Activated naive CD8-positive, alpha-beta T cell treated with anti-CD3 and anti-CD28 coated beads, Interleukin-2, amount 50 U/mL, for 24 hours (primary cell): ENCODE measurements at places on chromosomes 3 and 15.

DNA sequence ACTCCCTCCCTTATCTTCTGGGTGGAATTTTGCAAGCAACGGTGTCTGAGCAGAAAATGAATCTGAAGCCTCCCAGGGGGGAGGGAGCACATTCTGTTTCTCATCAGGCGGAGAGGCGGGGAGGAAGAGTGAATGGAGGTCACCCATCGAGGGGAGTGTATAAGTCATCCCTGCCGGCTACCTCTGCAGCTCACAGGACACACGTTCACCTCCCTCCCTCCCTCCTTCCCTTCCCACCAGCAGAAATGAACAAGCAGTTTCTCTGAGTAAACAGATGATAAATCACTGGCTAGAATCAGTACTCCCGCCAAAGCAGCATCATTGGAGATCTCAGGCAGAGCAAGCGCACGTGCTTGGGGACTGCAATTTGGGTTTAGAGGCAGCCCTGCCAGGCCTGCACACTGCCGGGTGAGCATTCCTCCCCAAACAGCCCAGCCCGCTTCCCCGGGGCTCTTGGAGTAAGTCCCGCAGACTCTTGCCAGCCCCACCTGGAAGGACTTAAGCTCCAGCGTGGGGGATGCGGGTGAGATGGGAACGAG, 38.3 kb downstream of the CPN2 start:
- no peak for DNase-seq

DNA sequence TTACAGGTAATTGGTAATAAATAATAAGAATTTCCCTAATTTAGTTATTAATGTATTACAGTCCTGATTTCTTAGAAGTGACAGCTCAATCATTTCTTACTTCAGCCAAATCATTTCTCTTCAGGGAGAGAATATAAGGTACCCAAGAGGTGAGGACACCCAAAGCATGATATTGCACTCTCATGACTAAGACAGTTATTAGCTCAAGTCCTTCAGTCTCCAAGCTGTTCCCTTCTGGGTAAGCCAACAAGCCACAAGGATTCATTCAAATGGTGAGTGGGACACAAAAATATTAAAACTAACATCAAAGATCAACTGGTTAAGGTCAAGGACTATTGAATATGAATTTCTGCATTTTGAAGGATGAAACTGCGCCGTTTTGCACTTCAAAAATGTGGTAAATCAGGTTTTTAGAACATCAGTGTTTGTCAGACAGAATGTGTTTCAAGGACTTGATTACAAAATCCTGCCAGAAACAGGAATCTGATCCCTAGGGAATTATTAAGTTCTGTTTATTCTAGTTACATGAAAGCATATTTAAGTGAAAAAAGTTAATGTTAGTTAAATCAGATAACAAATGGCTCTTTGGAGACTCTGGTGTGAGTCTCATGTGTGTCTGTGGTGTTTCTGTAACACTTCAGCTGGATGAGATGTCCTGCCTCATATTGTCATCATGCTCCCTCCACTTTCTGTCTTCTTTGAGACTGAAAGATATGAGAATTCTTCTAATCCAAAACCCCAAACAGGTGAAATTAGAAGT, 101.7 kb upstream of the COL8A1 start:
- no peak for DNase-seq

DNA sequence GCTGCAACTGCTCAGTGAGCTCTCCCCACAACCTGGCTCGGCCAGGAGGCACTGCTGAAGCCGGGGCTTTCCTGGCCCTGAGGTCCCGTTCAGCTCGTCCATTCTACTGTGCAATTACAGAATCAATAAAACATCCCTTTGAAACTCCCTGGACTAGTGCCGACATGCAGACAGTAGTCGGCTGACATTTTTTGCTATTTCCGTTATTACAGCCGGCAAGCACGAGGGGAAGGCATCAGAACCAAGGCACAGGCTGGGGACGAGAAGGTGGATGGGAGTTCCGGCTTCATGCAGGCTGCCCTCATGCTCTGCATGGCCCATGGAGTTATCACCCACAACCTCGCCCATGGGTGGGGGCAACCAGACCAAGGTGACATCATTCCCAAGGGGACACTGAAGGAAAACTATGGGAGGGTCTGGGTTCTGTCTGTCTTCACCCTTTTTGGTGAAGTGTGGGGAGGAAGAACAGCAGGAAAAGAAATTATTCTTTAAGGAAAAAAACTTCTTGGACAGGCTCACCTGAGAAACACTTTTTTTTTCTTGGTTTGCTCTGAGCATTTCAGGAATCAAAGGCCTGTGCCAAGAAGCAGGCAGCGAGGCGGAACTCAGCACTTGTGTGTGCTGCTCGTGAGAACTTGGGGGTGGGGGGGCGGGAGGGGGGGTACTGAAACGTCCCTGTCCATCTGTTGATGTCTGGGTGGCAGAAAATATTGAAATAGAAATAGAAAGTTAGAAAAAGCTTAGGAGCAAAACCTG, 154.5 kb downstream of the FOXP1 start:
- DNase-seq, result no peak

DNA sequence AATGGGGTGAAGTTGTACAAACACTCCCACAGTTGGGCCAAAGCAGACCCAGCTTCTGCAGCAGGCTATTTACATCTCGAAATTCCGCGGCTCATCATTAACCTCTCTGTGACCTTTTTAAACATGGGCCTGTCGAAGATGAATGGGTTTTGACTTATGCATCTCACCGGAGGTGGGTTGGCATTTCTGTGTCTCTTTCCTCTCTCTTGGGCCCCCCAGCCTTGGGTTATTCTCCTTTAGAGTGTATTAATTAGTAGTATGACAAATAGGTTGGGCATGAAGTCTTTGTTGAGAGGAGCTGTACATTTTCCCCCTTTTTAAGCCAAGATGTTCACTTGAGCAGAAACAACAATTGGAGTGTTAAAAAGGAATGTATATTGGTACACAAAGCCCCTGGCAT, 9.8 kb downstream of the SMAD6 start:
- no peak for DNase-seq

DNA sequence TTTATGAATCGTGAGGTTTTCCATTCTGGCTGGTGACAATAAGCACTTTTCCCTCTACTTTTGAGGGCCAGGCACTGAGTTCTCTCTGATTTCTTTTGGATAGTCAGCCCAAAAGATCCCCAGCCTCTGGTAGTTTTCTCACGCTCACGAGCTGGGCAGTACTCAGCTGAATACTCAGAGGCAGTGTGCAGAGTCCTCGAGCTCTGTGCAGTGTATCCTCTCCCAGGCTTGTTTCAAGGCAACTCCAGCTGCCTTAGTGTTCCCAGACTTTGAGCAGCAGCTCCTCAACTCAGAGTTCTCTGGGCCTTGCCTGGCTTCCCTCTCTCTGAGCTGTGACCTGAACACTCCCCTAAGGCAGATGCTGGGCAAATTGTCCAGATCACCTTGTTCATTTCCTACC, 59.1 kb upstream of the IQSEC1 start:
- DNase-seq, result no peak

- DNase-seq, result no peak
Measured at GRCh38 chr15:70617076-70617910, 146.1 kb downstream of the UACA start.

GRCh38 chr15:71526060-71526820, 284.1 kb upstream of the NR2E3 start:
- no peak for DNase-seq

- DNase-seq, result no peak
Measured at GRCh38 chr15:36301947-36302346, 277.5 kb upstream of the CDIN1 start.

DNA sequence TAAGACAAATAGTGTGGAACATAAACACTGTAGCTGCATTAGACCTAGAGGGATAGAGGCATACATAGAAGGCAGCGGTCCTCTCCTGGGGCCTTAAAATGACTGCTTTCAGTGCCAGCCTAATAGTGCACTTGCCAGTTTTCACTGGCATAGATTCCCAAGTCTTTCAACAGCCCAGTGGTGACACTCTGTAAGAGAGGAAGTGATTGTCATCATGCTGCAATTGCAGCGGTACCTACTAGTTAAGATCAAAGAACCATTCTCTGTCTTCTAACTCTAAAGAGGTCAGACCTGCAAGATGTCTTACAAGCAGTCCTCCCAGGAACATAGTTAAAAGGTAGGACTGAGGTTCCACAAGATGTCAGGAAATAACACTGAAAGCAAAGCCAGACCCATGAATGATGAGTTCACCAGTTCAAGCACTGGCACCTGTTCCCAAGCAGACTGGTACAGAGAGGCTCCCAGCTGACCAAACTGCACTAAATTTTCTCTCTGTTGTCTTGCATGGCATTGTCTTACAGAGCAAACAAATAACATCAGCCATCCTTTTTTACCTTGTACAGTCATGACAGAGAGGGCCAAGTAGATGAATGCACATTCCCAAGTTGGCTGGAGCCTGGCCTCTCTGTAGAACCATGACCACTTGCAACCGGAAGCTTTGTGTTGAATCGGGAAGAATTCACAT, 100.5 kb upstream of the SKOR1 start:
- DNase-seq, result no peak

DNA sequence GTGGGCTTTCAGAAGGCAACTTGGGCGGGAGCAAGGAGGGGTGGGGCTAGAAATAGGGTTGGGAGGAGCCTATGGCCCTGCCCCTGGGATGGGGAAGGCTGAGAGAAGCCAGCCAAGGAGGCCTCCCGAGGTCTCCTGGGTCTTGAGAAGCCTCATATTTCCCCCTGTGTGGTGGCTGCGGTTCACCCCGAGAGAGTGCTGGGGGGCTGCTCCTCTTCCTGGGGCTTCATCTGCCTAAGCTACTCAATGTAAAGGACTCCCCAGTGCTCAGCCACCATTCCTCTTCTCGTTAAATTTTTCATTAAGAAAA, 174.3 kb downstream of the SMAD6 start:
- no peak for DNase-seq

DNA sequence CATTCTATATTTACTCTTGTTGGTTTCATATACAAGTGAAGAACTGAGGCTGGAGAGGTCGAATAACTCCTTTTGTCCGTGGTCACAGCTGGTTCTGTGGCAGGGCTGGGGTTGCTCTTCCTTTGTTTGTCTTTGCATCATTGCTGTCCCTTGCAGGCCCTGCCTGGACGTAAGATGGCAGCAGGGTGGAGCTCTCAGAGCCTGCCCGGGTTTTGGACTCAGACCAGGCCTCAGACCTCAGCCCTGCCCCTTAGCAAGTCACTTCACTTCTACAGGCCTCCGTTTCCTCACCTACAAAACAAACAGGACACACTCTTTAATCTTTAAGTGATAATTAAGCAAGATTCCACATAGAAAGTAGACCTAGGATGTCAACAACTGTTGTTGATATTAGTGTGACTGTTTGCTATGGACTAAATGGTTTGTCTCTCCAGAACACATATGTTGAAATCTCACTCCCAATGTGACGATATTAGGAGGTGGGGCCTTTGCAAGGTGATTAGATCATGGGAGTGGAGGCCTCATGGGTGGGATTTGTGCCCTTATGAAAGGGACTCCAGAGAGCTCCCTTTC, 65.6 kb upstream of the PLXNA1 start:
- no peak for DNase-seq

DNA sequence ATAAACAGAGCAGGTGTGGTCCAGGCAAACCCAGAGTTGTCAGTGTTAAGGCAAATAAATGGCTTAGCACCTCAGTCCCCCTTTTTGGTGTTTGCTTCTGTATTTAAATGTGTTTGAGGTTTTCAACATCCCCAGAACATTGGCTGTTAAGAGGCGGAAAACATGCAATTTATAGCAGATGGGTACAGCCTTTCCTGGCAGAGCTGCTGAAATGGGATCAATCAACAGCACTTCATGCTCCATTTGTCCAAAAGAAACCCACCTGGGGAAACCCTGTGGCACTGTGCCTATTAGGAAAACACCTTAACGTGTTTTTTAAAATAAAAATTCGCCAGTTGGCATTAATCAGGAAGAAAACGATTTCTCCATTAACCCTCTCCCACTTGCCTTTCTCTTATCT, 135.4 kb downstream of the MCTP2 start:
- DNase-seq, result no peak

DNA sequence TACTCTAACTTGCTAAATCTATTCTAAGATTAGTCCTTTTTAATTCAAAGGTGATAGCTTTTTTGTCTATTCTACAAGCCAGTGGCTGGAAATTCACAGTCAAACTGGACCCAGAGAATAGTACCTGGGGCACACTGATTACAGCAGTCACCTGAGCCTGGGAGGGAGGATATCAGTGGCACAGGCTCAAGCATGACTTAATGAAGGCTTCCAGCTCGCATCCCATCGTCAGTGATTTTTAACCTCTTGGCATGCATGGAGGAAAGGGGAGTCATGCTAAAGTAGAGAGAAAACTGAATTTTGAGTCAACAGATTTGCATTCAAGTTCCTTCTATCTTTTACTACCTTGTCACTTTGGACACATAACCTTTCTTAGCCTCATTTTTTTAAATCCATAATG, 24.8 kb downstream of the GOLIM4 start:
- DNase-seq, result no peak

DNA sequence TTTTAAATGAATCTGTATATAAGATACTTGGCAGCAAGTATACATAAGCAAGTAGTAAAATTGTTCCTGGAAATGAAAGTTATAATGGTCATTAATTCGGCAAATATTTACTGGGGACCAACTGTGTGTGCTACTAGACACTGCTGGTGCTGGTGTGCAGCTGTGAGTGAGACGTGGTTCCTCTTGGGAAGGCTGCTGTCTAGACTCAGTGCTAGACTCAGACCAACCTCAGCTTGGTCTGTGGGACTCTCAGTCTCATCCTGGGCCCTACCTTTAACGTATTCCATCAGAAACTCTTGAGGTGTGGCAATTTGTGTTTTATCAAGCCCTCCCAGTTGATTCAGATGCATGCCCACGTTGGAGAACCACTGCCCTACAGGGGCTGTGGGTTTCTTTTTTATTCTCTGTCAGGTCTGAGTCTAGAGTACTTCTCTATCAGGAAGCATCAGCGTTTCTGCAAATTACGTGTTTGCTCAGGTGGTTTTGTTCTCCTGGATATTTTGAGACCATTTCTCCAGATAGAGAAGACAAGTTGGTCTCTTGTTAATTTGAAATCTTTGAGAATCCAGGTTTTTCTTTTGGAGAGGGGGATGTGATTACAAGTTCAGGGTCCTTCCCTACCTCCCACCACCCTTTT, 6.8 kb downstream of the TLNRD1 start:
- DNase-seq, result no peak

DNA sequence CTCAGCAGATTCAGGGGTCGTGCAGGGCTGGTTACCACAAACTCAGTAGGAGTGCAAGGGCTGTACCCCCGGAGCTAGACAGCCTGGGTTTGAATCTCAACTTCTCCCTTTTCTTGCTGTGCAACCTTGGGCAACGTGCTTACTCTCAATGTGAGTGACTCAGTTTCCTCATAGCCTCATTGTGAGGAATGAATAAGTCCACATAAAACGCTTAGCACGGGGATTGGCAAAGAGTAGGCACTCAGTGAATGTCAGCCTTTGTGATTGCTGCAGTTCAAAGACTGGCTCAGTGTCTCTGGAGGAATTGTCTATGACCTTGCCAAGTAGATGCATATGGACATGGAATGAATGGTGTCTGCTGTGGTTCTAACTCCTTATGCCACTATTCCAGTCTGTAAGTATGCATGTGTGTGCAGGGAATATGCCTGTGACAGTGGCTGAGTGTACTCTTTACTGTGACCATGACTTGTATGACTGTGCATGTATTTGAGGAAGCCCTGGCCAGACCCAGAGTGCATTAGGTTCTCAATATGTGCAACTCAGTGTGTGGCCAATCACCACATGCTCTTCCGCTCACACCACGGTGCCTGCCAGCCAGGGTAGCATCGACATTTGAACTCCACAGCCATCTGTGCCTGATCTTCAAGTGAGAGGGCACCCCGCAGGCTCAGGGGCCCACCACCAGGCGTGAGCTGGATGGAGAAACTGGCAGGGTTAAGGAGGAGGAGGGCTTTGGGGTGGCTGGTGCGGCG, 900 bp upstream of the HYAL3 start:
- no peak for DNase-seq

GRCh38 chr3:17949101-17949500, 206.7 kb upstream of the TBC1D5 start:
- DNase-seq, result no peak
